ENCODE measurements at places on chromosomes 2 and 18.

GRCh38 chr2:223943561-223944008 lies 1.6 kb downstream of the WDFY1 start:
- peak; percentile 50 for DNase-seq

GRCh38 chr2:220191031-220191430 lies 563.6 kb downstream of the SLC4A3 start:
- DNase-seq: no peak

DNA sequence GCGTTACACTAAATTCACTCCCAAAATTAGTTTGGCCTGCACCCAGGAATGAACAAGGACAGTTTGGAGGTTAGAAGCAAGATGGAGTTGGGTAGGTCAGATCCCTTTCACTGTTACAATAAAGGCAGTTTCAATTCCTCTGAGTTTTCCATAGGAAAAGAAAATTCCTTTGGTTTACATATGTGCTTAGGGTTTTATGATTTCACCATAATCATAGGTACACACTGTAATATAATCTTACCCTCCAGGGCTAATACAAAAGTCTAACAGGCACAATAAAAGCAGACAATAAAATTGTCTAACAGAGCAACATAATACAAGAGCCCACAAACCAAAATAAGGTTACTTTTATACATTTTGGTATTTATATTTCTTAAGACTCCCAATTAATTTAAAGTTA lies 391.5 kb upstream of the KCNJ3 start:
- no peak for DNase-seq

DNA sequence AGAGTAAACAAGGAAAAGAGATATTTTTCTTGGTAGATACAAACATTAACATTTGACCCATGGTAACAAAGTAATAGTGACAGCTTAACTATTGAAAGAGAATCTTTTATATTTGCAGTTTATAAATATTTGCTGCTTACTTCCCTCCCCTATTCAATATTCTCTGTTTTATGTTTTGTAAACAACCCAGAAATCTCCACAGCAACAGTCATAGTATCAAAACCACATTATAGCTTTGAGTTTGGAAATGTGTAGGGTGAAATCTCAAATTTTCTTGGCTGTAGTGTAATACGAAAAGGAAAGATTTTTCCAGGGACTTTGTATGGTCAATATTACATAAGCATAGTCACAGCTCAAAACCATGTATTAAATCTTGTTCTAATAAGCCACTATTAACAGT lies 511.2 kb downstream of the METTL4 start:
- no peak for DNase-seq

DNA sequence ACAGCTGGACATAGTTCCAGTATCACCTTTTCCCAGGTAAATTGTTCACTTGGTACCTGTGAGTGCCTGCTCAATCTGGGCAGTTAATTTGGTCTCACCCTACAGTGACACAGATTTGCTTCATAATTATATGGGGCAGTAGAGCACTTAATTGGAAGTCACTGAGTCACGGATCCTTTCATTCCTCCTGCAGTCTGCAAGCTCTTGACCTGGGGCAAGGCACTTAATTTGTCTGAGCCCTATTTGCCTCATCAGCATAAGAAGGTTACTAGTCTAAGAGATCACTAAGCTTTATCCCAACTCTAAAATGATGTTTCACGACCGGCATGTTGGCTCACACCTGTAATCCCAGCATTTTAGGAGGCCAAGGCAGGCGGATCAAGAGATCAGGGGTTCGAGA lies 8.9 kb downstream of the FBXO36 start:
- no peak for DNase-seq

DNA sequence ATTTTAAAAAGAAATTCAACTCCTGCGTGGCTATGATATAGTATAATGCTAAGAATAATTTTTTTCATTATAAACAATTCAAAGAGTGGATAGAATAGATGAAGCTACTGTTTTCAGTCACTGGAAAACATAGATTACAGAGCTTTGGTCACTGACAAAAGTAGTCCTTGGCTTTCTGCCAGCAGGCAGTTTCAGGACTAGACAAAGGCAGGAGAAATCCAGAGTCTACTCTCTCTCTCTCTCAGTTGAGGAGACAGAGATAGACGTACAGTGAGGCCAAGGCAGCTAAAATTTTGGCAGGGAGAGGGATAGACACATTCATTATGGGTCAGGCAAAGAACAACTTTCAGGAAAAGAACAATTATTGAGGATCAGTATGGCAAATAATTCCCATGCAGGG lies 491.4 kb upstream of the CRIM1 start:
- no peak for DNase-seq

GRCh38 chr2:229679393-229680125 lies 34.8 kb downstream of the DNER start:
- DNase-seq: peak; percentile 66

GRCh38 chr18:25467226-25467987 lies 115.4 kb upstream of the ZNF521 start:
- peak; percentile 60 for DNase-seq

DNA sequence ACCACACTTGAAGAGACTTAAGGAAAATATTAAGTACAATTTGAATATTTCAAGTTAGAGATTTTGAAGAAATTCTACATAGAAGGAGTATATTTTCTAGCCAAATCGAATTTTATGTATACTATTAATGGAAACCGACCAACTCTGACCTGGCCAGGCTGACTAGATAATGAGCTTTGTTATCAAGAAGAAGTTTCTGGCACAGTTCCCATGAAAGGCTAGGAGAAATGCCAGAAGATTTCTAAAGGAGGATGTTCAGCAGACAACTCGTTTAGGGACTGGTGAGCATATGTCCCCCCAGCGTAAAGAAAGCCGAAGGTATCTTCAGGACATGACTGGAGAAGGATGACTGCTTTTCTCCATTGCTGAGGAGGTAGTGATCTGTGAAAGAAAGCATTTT lies 127.3 kb downstream of the DIS3L2 start:
- no peak for DNase-seq

DNA sequence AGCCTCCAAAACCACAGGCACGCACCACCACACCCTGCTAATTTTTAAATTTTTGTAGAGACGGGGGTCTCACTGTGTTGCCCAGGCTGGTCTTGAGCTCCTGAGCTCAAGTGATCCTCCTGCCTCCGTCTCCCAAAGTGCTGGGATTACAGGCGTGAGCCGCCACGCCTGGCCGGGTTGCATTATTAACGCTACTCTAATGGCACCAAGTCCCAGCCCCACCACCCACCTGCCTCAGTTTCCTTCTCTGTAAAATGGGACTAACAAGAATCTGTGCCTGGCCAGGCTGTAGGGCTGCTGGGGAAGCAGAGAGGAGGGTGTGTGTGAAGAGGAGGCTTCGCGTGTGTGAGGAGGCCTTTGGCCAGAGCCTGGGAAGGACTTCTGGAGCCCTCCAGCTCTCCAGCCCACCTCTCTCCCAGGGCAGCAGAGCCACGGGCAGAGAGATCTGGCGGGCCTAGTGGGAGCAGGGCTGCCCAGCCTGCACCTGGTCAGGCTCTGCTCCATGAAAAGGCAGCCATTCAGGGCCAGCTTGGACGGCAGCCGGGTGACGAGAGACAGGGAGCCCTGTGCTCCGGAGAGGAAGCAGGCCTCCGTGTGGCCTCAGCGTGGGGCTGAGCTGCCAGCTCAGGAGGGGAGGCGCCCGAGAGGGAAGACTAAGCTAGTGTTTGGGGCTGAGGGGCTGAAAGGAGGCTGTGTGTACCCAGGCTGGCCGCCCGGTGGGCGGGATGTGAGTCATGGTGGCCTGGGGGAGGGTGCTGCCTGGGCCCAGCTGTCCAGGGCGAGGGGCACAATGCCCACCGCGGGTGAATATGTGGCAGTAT lies 7.4 kb upstream of the B3GNT7 start:
- DNase-seq: peak; percentile 90

GRCh38 chr2:138021154-138021553 lies 56.9 kb downstream of the HNMT start:
- DNase-seq: no peak

DNA sequence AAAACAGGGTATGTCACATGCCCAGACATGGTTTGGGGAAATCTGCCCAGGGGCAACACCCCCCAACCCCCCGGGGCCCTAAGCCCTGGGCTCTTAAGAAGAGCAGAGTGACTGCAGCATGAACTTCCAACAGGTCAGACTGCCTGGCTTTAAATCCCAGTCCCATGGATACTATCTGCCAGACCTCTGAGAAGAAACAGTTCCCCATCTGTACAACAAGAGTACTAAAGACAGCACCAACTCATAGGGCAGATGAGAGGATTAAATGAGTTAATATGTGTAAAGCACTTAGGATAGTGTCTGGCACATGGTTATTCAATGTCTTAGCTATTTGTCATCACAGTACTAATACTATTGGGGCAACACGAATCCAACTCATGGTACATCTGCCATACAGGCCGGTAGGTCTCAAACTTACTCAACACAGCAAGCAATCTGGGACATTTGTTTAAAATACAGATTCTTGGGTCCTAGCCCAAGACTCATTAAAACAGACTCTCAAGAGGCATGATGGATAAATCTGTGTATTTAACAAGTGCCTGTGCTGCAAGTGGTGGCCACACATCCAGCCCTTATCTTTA lies 23.4 kb downstream of the CDH2 start:
- DNase-seq: no peak

GRCh38 chr2:239770246-239770639 lies 254.9 kb downstream of the NDUFA10 start:
- no peak for DNase-seq

DNA sequence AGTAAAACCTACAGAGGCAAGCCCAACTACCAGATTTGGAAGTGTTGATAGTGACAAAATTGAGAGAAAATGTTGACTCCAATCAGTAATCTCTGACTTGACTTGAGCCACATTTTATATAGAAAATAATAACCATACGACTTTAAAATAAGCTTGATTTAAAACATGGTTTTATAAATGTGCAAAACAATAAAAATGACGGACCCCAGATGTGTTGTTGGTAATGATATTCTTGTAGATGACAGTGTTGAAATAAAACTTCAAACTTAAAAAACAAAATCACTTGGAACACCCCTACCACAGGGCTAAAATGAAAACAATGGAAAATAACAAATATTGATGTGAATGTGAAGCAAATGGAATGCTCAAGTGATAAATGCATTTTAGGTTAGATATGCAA lies 188.1 kb downstream of the SRBD1 start:
- no peak for DNase-seq

DNA sequence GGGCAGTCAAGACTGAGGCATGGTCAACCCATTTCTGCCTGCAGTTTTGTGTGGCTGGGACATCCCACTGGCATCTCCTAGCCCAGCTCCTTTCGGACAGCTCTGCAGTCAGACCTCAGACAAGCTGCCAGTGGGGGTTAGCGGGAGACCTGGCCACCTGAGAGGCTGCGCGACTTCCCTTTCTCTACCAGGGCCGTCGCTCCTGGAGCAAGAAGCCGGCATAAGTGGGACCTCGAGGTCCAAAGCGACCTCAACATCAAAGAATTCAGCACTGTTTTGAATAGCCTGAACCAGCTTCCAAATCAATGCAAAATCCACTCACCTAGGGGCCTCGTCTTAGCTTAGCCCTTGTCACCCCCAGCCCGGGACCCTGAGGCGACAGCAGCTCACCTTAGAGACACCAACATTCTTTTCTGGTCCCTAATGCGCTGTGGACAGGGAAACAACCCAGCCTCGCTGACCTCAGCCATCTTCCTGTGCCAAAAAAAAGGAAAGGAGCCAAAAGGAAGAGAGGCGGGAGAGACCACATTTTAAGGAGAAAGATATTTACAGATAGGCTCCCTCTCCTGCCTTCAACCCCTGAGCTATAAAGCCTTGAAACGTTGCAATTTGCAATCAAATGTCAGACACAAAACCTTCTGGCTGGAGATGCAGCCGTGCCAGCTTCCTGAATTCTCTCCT lies 81.2 kb downstream of the GFPT1 start:
- no peak for DNase-seq

GRCh38 chr2:82811946-82812345 lies 1647.1 kb downstream of the SUCLG1 start:
- no peak for DNase-seq

DNA sequence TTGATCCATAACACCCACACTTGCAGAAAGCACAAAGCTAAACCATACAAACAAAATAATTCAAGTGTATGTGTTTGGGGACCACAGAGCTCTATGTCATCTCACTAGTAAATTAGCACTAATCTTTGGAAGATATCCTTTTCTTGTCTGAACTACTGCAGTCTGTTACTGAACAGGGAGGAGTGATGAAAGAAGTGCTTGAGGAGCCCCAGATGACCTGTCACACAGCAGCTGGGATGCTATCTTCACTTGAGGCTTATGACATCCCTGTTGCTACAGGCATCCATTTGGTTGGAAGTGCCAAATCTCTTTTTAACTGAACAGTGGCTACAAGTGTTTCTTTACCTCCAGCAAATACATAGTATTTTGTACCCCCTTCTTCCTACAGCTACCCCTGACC lies 386.3 kb upstream of the CHAC2 start:
- DNase-seq: no peak

DNA sequence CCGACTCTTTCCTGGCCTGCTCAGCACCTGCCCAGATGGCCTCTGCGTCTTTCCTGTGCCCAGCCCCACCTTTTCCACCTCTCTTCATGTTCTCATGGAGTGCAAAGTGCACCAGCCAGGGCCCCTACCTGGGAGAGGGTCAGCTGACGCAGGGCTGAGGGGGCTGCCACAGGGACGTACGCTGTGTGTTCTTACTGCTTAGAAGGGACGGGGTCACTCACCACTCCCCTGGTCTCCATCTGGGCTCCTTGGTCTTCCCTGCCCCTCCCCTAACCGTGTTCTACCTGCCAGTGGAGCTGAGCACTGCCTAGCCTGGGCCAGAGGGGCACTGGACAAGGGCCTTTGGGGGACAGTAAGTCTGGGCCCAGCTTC lies 8.6 kb downstream of the ERFE start:
- no peak for DNase-seq

DNA sequence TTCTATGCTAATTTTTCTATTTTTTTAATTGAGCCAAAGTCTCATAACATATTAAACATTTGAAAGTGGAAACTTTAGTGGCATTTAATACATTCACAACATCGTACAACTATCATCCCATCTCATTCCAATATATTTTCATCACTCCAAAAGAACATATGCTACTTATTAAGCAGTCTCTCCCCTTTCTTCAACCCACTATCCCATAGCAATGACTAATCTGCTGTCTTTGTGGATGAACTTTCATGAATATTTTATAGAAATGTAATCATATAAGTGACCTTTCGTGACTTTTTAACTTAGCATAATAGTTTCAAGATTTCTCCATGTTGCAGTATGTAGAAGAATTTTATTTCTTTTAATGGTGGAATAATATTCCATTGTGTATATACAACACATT lies 90.3 kb downstream of the CCDC178 start:
- no peak for DNase-seq

GRCh38 chr2:154484338-154485099 lies 214.0 kb upstream of the KCNJ3 start:
- DNase-seq: no peak

DNA sequence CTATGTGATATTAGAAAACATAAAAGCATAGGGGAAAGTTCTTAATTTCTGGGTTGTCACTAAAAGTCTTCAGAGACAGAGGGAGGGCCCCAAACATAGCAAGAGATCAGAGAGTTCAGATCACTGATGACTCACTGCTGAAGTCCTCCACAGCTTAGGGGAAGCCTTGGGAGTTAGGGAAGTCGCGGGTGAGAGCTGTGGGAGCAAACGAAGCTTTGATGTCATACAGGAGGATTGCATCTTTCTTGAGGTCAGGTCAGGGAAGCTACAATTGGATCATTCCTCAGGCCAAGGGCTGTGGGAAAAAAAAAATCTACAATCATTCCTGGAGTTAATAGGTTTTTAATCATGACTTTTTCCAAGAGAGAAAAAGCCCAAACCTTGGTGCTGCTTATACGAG lies 96.2 kb downstream of the COPS8 start:
- DNase-seq: peak; percentile 76

GRCh38 chr18:12333506-12334290 lies 25.7 kb downstream of the TUBB6 start:
- DNase-seq: no peak
